Spleen (tissue), 13 donors: ENCODE measurements at places on chromosomes 4 and X.

GRCh38 chrX:50432829-50433289 lies 37.8 kb downstream of the DGKK start:
- DNase-seq: no peak

DNA sequence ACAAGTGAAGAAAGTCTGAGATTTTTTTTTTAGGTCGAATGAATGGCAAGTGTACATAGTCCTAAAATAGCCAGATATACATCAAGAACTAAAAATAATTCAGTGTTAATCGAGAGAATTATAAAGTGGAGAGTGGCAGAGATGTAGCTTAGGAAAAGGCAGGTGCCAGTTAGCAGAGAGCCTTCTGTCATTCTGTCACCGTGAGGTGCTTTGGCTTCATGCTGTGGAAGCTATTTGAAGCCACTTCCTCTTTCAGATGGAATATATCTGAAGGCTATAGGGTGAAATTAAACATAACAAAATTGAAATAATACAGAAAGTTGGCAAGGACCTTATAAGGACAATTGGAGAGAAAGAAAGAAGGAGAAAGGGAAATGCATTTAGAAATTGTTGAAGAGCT lies 756.3 kb downstream of the CCSER1 start:
- no peak for DNase-seq

DNA sequence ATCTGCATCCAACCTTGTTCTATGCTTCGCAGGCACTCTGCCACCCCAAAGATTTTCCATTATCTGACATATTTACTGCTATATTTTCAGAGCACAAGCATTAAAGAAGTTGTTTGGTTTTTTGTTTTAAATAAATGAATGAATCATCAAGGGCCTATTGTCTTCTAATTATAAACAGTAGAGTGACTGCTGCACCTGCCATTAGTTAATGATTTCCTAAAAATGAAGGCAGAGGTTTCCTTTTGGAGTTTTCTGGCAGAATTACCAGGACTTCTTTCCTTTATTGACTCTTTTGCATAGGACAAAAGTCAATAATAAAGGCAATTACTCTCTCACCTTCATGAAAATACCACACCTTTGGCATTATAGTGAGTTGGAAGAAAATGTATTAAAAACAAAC lies 238.1 kb downstream of the INPP4B start:
- DNase-seq: no peak

DNA sequence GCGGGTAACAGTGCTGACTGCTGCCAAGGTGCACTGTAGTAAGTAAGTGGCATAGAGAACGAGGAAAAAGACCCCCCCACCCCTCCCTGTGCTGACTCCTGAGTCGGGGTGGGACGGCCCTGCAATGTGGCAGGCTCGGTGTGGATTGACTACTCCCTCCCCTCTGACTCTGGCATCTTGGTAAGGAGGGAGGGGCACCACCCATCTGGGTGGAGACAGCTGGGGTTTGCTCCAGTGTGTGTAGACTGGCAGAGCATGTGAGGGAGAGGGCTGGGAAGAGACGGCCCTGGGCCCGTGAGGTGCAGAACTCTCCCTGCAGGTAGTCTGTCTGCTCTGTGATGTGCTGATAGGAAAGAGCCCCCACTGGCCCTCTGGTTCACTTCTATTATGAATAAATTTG lies 31.0 kb downstream of the NSG1 start:
- no peak for DNase-seq

GRCh38 chr4:68344049-68344448 lies 5.8 kb downstream of the YTHDC1 start:
- no peak for DNase-seq

- no peak for DNase-seq
Observed at GRCh38 chr4:63563288-63564014, 845.8 kb downstream of the TECRL start.

- DNase-seq: no peak
Observed at GRCh38 chr4:109826719-109827118, 1.1 kb upstream of the RRH start.

GRCh38 chr4:47465004-47465403 lies 1.5 kb upstream of the COMMD8 start:
- DNase-seq: no peak

DNA sequence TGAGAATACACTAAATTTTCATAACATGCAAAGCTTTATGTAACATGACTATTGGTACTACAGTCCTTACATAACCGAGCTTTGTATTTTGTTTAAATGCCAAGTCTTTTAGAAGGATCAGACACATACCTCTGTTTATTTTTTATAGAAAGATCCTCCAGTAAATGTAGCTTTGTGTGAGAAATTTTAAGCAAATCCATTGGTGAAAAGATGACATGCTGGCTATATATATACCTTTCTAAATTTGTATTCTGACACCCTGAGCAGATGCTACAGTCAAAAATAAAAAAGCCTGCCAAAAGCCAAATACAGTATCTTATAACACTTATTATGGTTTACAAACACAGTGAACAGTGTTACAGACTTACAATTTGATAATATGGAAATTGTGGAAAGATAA lies at the start of gene YIPF7:
YIPF7 (minus strand) TSS at position 201 of the 400 bp plus-strand sequence. CDS start 1,525 bp downstream, outside the sequence.
- DNase-seq: no peak

DNA sequence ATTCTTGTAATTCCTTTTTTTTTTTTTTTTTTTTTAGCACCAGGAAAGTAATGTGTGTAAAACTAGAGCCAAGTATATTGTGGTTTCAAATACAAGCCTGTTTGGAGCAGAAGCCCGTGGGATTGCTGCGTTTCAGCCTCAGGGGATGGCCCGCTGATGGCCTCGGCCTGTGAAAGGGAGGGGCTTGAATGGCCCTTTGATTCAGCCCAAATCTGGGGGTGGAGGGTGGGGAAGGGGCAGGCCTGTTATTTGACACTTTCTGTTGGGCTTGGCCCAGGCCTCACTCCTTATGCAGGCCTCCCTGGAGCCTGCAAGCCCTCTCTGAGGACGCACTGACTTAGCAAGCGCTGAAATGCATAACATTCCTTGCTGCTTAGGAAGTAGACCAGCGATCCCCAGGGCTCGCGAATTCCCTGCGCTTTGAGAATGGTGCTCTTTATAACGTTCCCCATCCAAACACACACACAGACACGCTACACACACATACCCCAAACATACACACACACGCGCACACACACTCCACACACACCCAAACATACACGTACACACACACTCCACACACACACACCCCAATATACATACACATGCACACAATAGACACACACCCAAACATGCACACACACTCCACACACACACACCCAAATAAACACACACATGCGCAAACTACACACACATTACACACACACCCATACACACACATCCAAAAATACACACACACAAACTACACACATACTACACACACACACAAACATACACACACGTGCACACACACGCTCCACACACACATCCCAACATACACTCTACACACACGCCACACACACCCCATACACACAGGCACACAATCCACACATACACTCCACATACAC lies 29.6 kb downstream of the TLR10 start:
- no peak for DNase-seq

DNA sequence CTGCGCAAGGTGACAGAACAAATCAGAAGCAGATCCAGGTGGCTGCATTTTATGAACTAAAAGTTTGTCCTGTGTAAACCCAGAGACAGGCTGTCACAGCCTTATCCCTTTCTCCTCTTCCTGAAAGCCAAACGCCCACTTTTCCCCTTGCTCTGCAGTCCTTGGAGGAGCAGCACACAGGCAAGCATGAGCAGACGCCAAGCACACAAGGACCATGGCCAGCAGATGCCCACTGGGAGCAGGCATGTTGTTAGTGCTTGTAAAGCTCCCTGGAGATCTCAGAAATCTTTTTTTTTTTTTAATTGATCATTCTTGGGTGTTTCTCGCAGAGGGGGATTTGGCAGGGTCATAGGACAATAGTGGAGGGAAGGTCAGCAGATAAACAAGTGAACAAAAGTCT lies 11.5 kb upstream of the HOPX start:
- DNase-seq: no peak

- DNase-seq: no peak
Observed at GRCh38 chrX:149916745-149917392, 12.5 kb upstream of the HSFX4 start.

DNA sequence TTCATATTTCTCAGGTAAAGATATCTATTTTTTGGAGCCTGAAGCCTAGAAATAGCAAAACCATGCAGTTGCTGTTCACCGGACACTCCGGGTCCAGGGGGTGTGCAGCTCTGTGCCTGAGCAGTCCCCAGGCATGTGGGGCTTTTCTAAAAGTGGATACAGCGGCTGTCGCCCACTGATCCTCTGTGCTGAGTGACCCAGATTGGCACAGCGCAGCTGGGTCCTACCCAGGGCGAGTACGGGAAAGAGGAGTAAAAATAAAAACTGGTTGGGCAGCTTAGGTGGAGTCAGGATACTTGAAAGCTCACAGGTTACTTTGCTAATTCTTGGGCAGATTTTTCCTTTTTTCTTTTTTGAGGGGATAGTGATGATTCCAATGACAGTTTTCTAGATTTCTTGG lies 118.8 kb downstream of the UCHL1 start:
- DNase-seq: no peak

DNA sequence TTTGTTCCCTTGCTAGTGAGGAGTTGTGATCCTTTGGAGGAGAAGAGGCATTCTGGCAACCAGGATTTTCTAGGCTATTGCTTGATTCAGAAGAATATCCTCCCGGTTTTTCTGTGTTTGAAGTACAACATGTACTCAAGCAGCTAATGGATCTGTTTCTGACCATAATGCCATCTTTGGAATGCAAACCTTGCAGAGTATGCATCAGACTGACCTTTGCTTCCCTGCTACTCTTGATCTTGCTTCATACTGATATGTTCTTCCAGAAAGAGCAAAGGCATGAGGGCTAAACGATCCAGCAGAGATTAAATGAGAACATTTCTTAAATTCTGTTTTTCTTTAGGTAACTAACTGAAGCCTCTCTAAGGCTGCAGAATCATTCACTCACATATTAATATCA lies 265.4 kb upstream of the SLC7A11 start:
- no peak for DNase-seq
